HCT116 (cell line): ENCODE measurements at places on chromosomes 6 and 20.

DNA sequence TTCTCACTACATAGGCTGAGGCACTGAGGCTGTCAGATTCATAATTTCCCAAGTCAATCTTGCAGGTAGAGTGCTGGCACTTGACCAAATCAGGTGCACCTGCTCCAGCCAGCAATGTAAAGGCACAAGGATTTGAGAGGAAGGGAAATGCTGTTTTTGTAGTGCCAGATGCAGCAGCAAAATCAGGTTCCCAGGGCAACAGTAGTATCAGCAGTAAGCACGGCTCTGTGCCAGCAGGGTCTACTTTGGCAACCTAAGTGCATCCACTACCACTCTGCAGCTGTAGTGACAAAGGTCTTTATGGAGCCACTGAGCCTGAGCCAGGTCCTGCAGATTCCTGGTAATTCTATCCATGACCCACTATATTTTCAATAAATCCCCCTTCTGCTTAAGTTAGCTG lies 329.5 kb downstream of the TPBG start:
- H3K4me3 ChIP-seq = no peak overlapping the region
- no peaks in the 10 kb centered on the region for H3K27me3 ChIP-seq
- H3K27ac ChIP-seq = no peak overlapping the region
- no peaks in the 10 kb centered on the region for H3K36me3 ChIP-seq
- no peaks in the 10 kb centered on the region for H3K4me1 ChIP-seq

GRCh38 chr6:144737998-144738397 lies 452.9 kb downstream of the UTRN start:
- DNase-seq = no peak
- no peaks in the 10 kb centered on the region for H3K27me3 ChIP-seq
- no peaks in the 10 kb centered on the region for H3K36me3 ChIP-seq
- H3K4me3 ChIP-seq = no peak overlapping the region
- no peaks in the 10 kb centered on the region for H3K4me1 ChIP-seq
- no peak overlapping the region for H3K27ac ChIP-seq

DNA sequence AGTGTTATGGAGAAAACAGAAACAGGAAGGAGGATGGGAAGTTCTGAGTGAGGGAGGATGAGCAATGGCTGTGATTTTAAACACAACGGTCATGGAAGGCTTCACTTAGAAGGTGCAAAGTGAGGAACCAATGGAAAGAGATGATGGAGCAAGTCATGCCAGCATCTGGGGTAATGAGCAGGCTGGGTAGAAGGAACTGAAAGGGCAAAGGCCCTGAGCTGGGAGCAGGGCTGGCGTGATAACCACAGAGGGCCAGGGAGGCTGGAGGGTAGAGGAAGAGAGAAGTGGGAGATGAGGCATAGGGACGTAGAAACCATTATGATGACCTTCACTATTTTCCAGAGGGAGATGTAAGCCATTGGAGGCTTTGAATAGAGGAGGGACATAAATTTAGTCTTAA lies 43.6 kb downstream of the NHLRC1 start:
- H3K4me1 ChIP-seq = no peaks in the 10 kb centered on the region
- H3K4me3 ChIP-seq = no peak overlapping the region
- H3K36me3 ChIP-seq = no peaks in the 10 kb centered on the region
- H3K27me3 ChIP-seq = no peaks in the 10 kb centered on the region
- DNase-seq = no peak
- H3K27ac ChIP-seq = no peak overlapping the region

GRCh38 chr6:166933396-166933795 lies 23.0 kb downstream of the RNASET2 start:
- no peak overlapping the region for H3K4me3 ChIP-seq
- H3K27me3 ChIP-seq = no peaks in the 10 kb centered on the region
- H3K36me3 ChIP-seq = no peaks in the 10 kb centered on the region
- DNase-seq = no peak
- no peak overlapping the region for H3K27ac ChIP-seq
- H3K4me1 ChIP-seq = no peaks in the 10 kb centered on the region

- no peak overlapping the region for H3K4me3 ChIP-seq
- H3K4me1 ChIP-seq = no peaks in the 10 kb centered on the region
- H3K27ac ChIP-seq = no peak overlapping the region
- no peak for DNase-seq
- H3K36me3 ChIP-seq = no peaks in the 10 kb centered on the region
- H3K27me3 ChIP-seq = no peaks in the 10 kb centered on the region
Observed at GRCh38 chr6:146850238-146850896, 251.6 kb downstream of the ADGB start.

- no peak overlapping the region for H3K4me3 ChIP-seq
- H3K36me3 ChIP-seq = no peaks in the 10 kb centered on the region
- H3K27ac ChIP-seq = no peak overlapping the region
- no peak for DNase-seq
- peaks cover 19% of the 10 kb centered on the region; the same call in 1 of the 2 replicates for H3K4me1 ChIP-seq
Observed at GRCh38 chr6:85390105-85390728, 59.7 kb upstream of the NT5E start.

DNA sequence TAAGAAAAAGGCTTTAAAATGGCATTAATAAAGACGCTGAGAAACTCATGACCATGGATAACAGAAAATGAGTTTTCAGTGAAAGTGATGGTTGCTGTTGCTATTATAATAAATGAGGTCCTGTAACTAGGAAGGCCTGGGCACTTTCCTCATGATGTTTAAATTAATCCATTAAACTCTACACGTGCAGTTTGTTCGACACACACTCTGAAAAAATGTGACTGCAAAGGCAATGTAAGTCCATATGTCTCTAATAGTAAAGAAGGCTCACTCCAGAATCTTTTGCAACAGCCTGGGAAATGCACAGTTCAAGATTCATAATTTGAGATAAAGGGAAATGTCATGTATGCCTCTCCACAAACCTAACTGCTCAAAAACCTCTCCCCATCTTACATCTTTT lies 153.4 kb downstream of the COL12A1 start:
- H3K27me3 ChIP-seq = no peaks in the 10 kb centered on the region
- no peaks in the 10 kb centered on the region for H3K36me3 ChIP-seq
- H3K4me1 ChIP-seq = no peaks in the 10 kb centered on the region
- H3K27ac ChIP-seq = no peak overlapping the region

- no peak overlapping the region for H3K4me3 ChIP-seq
- no peak for DNase-seq
- no peak overlapping the region for H3K27ac ChIP-seq
- H3K27me3 ChIP-seq = peaks cover 11% of the 10 kb centered on the region; the same call in 1 of the 2 replicates
Observed at GRCh38 chr20:24478584-24478983, 9.2 kb downstream of the SYNDIG1 start.

DNA sequence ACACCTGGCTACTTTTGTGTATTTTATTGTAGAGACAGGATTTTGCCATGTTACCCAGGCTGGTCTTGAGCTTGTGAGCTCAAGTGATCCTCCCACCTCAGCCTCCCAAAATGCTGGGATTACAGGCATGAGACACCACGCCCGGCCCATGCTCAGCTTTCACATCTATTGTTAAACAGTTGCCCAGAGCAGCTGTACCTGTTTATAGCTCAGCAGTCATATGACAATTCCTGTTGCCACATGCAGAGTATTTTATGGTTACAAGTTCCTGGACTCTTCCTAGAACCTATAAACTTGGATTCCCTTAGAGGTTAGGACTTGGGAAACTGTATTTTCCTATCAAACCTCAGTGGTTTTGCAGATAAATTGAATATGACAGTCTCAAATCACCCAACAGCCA lies 188.3 kb upstream of the KCNG1 start:
- H3K27ac ChIP-seq = no peak overlapping the region
- H3K4me3 ChIP-seq = no peak overlapping the region
- H3K4me1 ChIP-seq = no peaks in the 10 kb centered on the region
- peaks cover 31% of the 10 kb centered on the region; the same call in 1 of the 2 replicates for H3K27me3 ChIP-seq
- H3K36me3 ChIP-seq = no peaks in the 10 kb centered on the region
- DNase-seq = no peak

GRCh38 chr20:17511401-17511800 lies 19.8 kb downstream of the BFSP1 start:
- no peaks in the 10 kb centered on the region for H3K27me3 ChIP-seq
- H3K4me1 ChIP-seq = peaks cover 6% of the 10 kb centered on the region
- H3K36me3 ChIP-seq = no peaks in the 10 kb centered on the region
- no peak overlapping the region for H3K4me3 ChIP-seq
- H3K27ac ChIP-seq = no peak overlapping the region
- DNase-seq = no peak

DNA sequence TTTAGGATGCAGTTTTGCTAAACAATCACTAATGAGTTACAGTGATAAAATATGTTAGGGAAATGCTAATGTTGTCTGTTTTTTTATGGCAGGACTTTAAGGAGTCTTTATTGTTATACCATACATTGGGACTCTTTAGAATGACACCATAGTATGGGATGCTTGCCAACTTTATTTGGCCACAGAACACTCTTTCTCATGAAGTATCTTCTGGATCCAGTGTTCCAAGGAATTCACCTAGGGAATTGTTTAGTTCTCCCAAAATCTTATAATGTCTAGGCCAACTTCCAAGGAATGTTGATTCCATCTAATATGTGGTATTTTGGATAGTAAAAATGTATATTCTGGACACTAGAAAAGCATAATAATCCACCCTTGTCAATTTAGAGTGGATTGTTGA lies 3.3 kb downstream of the RIN2 start:
- no peak for DNase-seq
- no peaks in the 10 kb centered on the region for H3K27me3 ChIP-seq
- no peak overlapping the region for H3K4me3 ChIP-seq
- no peaks in the 10 kb centered on the region for H3K36me3 ChIP-seq

- H3K27ac ChIP-seq = no peak overlapping the region
- H3K27me3 ChIP-seq = peaks cover 4% of the 10 kb centered on the region; the same call in 1 of the 2 replicates
- no peaks in the 10 kb centered on the region for H3K36me3 ChIP-seq
- H3K4me1 ChIP-seq = no peaks in the 10 kb centered on the region
- H3K4me3 ChIP-seq = no peak overlapping the region
Observed at GRCh38 chr6:11744753-11745152, 33.9 kb downstream of the ADTRP start.

DNA sequence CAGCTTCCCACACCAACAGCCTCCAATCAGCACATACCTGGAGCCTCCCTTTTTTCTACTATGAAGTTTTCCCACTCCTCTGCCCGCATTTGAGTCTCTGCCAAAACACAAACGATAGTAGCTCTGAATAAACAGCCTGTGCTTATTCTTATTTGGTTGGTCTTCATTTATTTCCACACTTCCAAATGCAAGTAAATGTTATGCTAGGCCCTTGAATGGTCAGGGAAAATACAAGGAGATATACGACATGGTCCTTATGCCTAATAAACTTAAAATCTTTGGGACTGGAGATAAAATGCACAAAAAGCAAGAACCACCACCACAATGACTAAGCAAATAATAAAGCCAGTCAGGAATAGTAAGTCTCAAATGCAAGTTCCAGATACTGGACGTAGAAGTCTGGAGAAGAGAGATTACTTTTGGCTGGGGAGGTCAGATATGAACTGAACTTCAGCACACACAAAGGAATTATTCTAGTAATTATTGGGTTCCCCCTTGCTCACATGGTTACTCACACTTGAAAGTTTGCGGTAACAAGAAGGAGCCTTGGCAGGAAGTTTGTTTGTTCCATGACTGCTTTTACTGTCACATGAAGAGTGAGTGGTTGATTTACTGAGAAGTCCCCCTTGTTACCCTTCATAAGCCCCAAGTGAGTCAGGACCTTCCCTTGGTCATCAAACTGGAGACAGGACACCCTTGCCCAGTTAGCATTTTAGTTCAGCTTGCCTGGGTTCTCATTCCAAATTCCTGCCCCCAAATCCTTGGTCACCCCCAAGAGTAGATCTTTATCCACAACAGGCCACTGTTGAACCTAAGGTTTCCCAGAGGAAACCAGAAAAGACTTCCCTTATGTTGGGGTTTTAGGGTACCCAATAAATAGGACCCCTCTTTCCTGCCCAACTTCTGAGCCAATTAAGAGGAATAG lies 511.2 kb upstream of the JARID2 start:
- peaks cover 53% of the 10 kb centered on the region for H3K4me1 ChIP-seq
- H3K4me3 ChIP-seq = no peak overlapping the region
- no peaks in the 10 kb centered on the region for H3K27me3 ChIP-seq
- no peaks in the 10 kb centered on the region for H3K36me3 ChIP-seq

GRCh38 chr6:129370268-129370916 lies 339.6 kb downstream of the ARHGAP18 start:
- DNase-seq = peak; percentile 45
- peaks cover 10% of the 10 kb centered on the region; the same call in 1 of the 2 replicates for H3K4me1 ChIP-seq
- H3K4me3 ChIP-seq = no peak overlapping the region
- no peaks in the 10 kb centered on the region for H3K36me3 ChIP-seq

GRCh38 chr6:21949211-21949801 lies 347.5 kb downstream of the PRL start:
- no peak for DNase-seq
- no peaks in the 10 kb centered on the region for H3K27me3 ChIP-seq
- no peak overlapping the region for H3K4me3 ChIP-seq
- H3K4me1 ChIP-seq = peaks cover 4% of the 10 kb centered on the region; the same call in 1 of the 2 replicates
- H3K36me3 ChIP-seq = no peaks in the 10 kb centered on the region
- H3K27ac ChIP-seq = no peak overlapping the region

- no peaks in the 10 kb centered on the region for H3K27me3 ChIP-seq
- H3K36me3 ChIP-seq = no peaks in the 10 kb centered on the region
- no peak for DNase-seq
- no peak overlapping the region for H3K27ac ChIP-seq
- no peak overlapping the region for H3K4me3 ChIP-seq
Observed at GRCh38 chr6:43311666-43312065, 3.0 kb upstream of the CRIP3 start.

GRCh38 chr6:142500250-142500786 lies 198.5 kb downstream of the ADGRG6 start:
- H3K4me3 ChIP-seq = no peak overlapping the region
- no peaks in the 10 kb centered on the region for H3K36me3 ChIP-seq
- H3K4me1 ChIP-seq = no peaks in the 10 kb centered on the region
- DNase-seq = no peak
- H3K27me3 ChIP-seq = no peaks in the 10 kb centered on the region
- no peak overlapping the region for H3K27ac ChIP-seq

- H3K27ac ChIP-seq = no peak overlapping the region
- 0 out of 2 replicates have a peak, but pooled peaks cover 3% of the 10 kb centered on the region for H3K27me3 ChIP-seq
- no peak for DNase-seq
- H3K4me3 ChIP-seq = no peak overlapping the region
- H3K36me3 ChIP-seq = no peaks in the 10 kb centered on the region
Observed at GRCh38 chr6:35796236-35796635, 887 bp downstream of the CLPS start.

DNA sequence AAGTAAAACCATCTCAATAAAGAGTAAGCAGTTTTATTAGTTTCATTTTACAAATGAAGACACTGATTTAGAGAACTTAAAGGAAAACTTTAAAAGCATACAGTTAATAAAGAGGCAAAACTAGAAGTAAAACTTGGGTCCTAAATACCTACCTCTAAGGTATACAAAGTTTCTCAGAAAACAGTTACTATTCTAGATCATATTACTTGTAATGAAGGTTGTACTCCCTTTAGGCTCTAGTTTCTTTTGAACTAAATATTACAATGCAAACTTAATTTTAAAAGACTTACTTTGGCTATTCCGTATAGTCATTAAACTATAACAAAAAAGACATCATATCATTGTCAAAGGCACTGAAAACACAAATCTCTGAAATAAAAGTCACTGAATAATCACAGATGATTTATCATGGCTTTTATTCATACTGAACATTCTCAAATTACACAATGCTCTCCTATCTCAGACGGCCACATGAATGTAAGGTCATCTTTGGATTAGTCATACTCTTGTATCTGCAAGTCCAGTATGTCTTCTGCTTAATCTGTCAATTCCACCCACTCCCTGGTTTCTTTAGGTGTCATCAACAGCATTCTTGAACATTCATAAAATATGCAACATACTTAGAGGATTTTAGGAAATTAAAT lies 361.6 kb upstream of the RUNX2 start:
- H3K36me3 ChIP-seq = no peaks in the 10 kb centered on the region
- DNase-seq = peak; percentile 65
- no peak overlapping the region for H3K27ac ChIP-seq
- H3K27me3 ChIP-seq = no peaks in the 10 kb centered on the region
- H3K4me3 ChIP-seq = no peak overlapping the region
- H3K4me1 ChIP-seq = peaks cover 19% of the 10 kb centered on the region

- H3K27me3 ChIP-seq = no peaks in the 10 kb centered on the region
- H3K4me3 ChIP-seq = no peak overlapping the region
- DNase-seq = no peak
- no peaks in the 10 kb centered on the region for H3K36me3 ChIP-seq
Observed at GRCh38 chr6:56364431-56364826, 117.0 kb upstream of the COL21A1 start.
